DMS79 (cell line): ENCODE measurements at places on chromosomes 6 and 20.
A peak's percentile ranks its signal among the peaks of the same experiment; 100 is the strongest.

DNA sequence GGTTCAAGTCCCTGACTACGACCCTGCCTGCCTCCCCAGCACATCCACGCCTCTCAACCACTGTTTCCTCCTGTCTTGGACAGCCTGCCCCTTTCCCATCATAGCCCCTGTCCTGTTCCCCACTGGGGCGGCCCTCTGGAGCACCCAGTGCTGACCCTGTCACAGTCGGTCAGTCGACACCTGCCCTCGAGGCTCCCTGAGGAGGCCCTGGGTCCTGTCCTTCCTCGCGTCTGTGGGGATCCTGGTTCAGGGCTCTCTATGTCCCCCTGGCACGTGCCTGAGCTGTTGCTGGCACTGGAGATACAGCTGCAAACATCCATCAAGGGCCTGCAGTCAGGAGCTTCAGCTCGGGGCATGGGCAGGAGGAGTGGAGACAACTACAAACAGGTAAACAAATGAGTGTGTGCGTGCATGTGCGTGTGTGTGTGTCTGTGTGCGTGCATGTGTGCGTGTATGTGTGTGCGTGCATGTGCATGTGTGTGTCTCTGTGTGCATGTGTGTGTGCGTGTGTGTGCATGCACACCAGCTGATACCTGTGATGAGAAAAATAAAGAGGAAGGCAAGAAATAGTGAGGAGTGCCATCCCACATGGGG is 132.8 kb downstream of the PHACTR3 start:
- DNase-seq, result no peak

DNA sequence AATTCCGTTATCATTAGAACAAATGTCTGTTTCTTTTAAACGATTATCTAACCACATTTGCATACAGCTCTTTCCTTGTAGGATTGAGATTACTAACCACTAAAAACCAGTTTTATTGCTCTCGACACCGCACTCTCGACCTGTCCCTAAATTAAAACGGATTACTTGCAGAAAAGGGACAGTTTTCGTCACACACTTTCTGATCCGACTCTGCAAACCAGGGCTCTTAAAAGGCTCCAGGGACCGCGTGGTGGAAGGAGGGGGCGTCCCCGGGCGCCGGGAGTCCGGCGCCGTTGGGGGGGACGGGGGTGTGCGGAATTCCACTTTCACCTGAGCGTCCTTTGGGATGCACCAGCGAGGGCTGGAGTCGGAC is 731 bp downstream of the MAK start:
- DNase-seq, result no peak

DNA sequence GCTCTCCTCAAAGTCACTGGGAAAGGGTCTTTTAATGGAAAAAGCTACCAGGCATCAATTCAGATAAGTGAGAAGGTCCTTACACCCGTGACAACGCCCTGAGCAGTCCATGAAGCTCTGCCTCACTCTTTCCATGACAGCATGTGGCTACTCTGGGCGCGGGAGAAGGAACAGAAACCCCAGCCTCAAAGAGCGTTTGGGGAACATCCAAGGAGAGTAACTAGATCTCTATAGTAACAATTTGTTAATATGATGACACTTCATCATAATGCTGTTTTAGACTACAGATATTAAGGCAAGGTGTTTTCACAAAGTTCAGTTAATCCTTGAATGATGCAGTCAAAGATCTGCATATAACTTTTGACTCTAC is 55.2 kb downstream of the KIF6 start:
- DNase-seq, result no peak

GRCh38 chr6:91435630-91436029 is 848.8 kb upstream of the MAP3K7 start:
- DNase-seq, result no peak

GRCh38 chr20:13910492-13910891 is 79.9 kb downstream of the SEL1L2 start:
- no peak for DNase-seq

DNA sequence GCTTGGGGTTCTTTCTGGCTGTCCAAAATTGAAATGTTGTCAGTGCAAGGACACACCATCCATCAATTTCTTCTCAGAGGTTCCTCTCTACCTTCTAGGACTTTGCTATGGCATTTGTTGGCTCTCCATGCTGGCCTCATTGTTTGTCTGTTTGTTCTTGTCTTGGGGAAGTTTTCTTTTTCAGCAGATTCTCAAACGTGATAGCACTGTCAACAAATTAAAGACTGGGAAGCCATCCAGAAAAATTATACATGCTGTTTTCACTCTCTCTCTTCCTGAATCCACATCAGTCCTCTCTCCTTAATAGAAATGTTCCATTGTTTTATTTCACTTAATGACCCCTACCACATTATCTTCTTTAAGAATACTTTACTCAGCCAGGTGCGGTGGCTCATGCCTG is 130.4 kb downstream of the PCSK2 start:
- no peak for DNase-seq

DNA sequence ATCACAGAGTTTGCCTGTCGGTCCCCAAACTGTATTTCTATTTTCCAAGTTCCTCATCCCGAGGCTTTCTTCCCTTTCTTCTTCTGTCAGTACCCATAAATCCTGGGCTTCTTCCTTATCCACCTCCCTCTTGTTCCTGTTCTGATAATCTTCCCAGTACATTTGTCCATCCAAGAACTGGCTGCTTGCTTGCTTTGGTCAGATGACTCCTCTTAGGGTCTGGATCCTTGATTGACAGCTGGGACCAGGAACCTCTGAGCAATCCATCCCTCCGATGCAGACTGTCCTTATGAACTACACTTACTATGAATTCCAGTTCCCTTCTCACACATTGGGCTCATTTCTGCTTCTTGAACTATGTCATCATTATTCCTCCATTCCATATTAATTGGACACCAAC is 275.3 kb upstream of the CITED2 start:
- DNase-seq, result no peak

DNA sequence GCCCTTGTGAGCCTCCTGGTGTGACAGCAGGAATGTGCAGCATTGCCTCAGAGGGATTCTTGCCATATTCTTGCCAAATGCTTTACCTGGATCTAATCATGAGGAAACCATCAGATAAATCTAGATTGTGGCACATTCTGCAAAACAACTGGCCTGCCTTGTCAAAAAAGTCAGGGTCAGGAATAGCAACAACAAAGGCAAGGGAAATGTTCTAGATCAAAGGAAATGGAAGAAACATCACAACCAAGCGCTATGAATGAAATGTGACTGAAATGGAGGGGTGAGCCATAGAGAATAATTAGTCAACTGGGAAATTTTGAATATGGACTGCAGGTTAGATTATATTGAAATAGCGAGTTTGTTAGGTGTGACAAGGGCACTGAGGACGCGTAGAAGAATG is 262.6 kb upstream of the CDYL start:
- no peak for DNase-seq

DNA sequence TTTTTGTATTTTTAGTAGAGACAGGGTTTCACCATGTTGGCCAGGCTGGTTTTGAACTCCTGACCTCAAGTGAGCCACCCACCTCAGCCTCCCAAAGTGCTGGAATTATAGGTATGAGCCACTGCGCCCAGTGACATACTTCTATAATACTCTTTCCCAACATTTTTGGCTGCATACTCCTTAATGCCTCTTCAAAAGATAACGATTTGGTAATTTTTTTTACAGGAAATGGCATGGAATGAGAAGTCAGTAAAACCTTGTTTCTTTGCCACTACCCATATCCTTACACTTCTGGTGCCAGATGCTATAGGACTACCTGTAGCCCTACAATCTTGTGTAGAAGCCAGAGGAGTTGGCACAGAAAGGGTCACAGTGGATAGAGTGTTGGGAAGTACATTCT is 41.4 kb upstream of the SGK1 start:
- DNase-seq, result no peak

DNA sequence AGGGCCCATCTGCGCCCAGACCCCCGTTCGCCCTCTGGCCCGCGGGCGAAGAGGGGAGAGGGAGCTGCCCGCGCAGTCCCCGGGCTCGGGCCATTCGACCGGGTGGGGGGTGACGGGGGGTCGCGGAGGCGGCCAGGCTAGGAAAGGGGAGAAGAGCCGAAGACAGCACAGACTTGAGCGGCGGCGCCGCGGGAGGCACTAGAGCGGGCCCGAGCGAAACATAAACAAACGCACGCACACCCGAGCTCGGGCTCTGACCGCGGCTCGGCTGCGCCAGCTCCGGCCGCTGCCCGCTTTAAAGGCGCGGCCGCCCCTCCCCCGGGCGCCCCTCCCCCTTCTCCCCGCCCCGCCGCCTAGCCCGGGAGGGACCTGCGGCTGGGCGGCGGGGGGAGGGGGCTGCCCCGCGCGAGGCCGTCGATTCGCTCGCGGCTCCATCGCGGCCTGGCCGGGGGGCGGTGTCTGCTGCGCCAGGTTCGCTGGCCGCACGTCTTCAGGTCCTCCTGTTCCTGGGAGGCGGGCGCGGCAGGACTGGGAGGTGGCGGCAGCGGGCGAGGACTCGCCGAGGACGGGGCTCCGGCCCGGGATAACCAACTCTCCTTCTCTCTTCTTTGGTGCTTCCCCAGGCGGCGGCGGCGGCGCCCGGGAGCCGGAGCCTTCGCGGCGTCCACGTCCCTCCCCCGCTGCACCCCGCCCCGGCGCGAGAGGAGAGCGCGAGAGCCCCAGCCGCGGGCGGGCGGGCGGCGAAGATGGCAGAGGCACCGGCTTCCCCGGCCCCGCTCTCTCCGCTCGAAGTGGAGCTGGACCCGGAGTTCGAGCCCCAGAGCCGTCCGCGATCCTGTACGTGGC is at the start of gene FOXO3:
TSS of gene FOXO3 (plus strand) at position 455 of the 846 bp plus-strand sequence. CDS start at position 747, 292 bp downstream.
- DNase-seq, result peak; percentile 9

- no peak for DNase-seq
Observed at GRCh38 chr20:63411151-63411897, 50.2 kb upstream of the CHRNA4 start.

GRCh38 chr20:61949714-61950640 is 115.7 kb downstream of the TAF4 start:
- DNase-seq, result no peak

DNA sequence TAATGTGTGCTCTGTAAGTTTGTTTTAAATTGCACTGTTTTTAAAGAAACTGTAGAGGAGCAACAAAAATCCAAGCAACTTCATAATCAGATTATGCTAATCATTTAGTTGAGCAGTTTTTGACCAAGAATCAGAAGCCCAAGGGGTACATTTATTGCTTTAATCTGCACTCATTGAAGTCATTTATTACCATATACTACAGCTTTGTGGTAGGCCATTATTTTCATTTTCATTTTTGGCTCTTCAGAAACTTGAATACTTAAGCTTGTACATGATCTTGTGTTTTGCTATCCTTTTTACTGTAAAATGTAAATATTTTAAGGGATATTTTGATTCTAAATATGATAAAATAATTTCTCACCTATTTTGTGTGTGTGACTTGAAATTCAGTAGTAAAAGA is 78.5 kb downstream of the PHF3 start:
- no peak for DNase-seq

- DNase-seq, result peak; percentile 70
Observed at GRCh38 chr6:14294270-14294951, 176.8 kb downstream of the CD83 start.

- DNase-seq, result no peak
Observed at GRCh38 chr20:16173044-16173443, 400.2 kb downstream of the KIF16B start.

GRCh38 chr20:22575737-22576136 is 8.6 kb downstream of the FOXA2 start:
- no peak for DNase-seq

GRCh38 chr20:43576108-43576507 is 14.6 kb upstream of the IFT52 start:
- DNase-seq, result no peak
